Stimulated activated CD4-positive, alpha-beta T cell treated with anti-CD3 and anti-CD28 coated beads, Interleukin-1b, Interleukin-23, amount 100 ng/mL, for 1 hour (primary cell): ENCODE measurements at places on chromosomes 1 and 21.

GRCh38 chr1:236421022-236421421, 26.9 kb downstream of the EDARADD start:
- DNase-seq: no peak

GRCh38 chr1:24155011-24155782, 12.3 kb upstream of the IL22RA1 start:
- no peak for DNase-seq

GRCh38 chr1:5507340-5507739, 484.9 kb downstream of the NPHP4 start:
- DNase-seq: no peak

GRCh38 chr1:19057784-19058475, 101.5 kb upstream of the IFFO2 start:
- DNase-seq: no peak

- DNase-seq: no peak
These were observed 22.2 kb upstream of the GPR25 start for GRCh38 chr1:200850554-200850953.

DNA sequence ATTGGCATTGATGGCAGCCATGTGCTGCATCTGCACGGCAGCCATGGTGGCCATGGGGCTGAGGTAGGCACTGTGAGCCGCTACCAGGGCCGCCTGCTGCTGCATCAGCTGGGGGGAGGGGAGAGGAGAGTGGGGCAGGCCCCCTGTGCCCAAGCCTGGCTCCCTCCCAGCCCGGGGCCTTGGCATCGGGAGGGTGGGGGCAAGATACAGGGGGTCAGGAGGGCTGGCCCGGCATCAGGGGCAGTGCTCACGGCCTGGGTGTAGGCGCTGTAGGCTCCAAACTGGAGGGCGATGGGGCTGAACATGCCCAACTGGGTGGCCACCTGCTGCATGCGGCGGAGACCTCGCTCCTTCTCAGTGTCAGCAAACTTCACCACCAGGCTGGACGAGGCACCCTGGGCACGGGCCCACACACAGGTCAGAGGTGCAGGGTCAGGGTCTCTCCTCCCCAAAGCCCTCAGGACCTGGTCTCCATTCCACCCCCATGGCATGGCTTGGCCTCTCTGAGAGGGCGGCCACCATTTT, 9.0 kb downstream of the CELF3 start:
- no peak for DNase-seq

DNA sequence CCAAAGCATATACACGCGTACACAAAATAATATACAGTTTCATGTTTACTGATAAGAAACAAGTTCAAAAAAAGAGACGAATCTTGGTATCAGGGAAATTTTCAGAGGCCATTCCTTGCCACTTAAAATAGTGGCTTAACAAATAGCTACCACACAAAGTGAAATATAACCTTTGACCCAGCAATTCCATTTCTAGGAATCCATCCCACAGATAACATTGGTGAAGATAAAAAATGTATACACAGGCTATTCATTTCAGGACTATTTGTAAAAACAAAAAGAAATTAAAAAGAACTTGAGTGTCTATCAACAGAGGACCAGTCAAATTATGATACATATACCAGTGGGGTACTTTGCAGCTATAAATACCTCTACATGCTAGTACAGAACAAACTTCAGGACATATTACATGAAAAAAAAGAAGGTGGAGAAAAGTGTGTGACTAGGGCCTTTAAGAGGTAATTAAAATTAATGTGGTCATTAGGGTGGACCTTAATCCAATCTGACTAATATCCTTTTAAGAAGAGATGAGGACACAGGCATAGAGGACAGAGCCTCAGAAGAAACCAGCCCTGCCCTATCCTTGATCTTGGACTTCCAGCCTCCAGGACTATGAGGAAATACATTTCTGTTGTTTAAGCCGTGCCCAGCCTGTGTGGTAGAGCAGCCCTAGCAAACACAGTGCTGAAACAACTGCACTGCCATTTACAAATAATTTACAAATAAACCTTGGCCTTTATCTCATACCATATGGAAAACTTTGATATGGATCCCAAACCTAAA, 7.8 kb downstream of the UBE2G2 start:
- DNase-seq: no peak

DNA sequence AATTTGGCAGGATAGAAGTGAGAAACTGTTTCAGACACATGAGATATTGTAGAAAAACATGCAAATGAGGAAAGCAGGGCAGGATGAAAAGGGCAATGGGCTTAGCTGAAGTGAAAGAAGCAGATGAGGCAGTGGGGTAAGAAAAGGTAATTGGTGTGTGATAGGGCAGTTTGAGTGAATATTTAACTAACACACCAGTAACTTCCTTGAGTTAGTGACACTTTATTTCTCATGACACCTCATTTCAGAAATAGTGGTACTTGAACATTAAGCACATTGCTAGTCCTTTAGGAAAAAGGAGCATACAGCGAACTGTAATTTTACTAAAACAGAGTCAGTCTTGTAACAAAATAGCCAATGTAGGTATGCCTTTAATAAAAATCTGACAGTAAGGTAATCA, 415.0 kb downstream of the DPYD start:
- DNase-seq: no peak

- DNase-seq: no peak
These were observed 12.9 kb upstream of the FTCD start for GRCh38 chr21:46168238-46168637.

DNA sequence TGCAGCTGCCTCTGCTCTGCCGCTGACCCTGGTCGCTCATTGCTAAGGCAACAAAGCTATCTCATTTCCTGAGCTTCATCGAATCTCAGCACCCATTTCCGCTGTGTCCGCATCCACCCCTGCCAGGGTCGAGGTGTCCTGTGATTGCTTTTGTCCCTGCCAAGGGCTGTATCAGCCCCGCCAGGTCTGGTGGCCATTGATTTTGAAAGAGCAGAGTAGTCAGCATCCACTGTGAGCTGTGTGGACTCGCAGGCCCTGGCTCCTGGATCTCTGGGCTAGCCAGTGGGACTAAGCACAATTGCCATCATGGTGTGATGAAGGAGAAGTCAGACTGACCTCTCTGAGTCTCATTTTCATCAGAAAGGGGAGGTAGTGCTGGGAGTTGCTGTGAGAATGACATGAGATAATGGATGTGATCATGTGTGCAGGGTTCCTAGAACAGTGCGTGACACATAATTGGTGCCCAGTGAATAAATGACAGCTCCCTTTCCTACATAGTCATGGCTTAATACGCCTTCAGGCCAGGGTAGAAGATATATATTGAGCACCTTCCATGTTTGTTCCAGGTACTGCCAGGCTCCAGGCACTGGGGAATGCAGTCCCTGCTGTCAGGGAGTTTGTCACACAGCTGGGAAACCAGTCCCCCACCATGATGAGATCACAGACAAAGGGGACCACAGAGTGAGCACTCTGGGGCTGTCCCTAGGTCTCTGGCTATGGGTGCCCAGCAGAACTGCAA, 32.1 kb downstream of the NAV1 start:
- no peak for DNase-seq

DNA sequence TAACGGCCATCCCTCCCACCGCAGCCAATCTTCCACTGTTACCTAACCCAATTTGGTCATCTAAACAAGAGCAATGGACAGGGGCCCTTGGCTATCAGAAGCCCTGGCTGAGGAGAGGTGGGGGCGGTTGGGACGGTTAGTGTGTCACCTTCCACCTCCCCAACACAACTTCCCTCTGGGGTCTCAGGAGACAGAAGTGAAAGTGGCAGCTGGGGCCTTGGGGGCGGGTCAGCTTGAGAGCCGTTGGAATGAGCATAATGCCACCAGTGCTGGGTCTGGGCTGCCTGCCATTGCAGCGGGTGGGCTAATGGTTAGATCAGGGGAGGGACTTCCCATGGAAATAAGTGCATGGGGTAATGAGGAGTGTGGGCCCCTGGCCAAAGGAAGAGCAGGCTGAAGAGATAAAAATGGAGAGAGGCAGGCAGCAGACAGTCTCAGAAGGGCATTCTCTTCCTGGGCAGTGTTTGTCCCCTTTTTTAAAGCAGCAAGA, 7.9 kb downstream of the MEF2D start:
- DNase-seq: no peak

DNA sequence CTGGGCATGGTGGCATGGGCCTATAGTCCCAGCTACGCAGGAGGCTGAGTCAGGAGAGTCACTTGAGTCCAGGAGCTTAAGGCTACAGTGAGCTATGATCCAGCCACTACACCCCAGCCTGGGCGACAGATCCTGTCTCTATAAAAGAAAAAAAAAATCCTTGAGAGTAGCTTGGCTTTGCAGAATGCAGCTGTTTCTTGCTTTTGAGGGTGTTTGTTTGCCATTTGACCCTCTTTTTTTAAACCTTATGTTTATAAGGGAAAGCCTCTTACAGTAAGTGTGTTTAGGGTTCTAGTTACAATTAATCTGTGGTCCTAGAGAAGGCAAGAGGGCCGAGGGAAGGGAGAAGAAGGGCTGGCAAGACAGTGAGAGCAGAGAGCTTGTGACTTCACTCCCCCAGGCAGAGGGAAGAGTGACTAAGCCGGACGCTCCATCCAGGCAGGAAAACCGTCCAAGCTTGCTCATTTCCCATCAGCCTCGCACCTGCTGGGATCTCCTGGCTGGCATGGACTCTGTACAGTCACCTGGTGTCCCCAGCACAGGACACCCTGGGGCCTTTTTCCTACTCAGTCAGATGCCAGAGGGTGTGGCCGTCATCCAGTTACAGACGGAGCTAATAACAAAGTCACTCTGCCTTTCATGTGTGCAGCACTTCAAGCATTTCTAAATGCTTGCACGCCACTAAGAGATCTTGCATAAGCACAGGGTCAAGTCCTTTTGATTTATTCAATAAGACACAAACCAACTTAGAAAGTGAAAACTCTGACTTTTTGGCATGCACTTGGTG, 55.5 kb upstream of the PSEN2 start:
- no peak for DNase-seq

DNA sequence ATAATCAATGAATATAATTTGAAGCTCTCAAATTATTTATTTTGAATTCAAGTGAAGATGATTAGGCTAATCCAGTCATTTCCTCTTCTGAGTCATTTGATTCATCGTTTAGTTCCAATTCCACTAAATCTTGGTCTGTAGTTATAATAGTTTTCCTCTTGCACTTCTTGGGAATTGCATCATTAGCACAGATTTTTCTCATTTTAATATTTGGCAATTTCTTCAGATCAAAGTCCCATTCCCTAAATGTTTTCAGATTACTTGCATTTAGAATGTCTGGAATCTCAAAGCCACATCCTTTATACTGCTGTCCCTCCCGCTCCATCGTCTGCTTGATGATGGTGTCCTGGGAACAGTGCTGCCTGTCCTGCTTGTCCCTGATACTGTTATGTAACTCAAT, 43.5 kb downstream of the MAST2 start:
- no peak for DNase-seq

- DNase-seq: no peak
These were observed 6.4 kb downstream of the MAP3K6 start for GRCh38 chr1:27360159-27361043.

- no peak for DNase-seq
These were observed 25.7 kb downstream of the ERG start for GRCh38 chr21:38472412-38473108.

- peak; percentile 16 for DNase-seq
These were observed 11.8 kb upstream of the RAB3B start for GRCh38 chr1:52002038-52002917.

DNA sequence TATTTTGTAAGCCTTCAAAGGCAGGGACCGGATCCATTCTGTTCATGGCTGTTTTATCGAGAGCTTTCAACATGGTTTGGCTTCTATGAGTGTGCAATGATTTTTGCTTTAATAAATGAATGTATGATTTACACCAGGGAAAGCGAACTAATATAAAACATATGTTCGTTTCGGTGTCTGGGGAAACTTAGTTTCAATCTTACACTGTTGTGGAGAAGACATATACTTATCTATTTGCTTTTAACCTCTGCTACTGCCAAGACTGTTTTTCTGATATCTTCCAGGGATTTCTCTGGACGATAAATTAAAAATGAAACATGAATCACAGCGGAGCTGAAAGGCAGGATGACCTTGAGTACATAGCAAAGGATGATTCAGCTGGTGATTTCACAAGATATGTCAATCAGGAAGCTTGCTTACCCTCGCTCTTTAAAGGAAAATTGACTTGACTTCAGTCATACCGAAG, 14.7 kb upstream of the CYYR1 start:
- no peak for DNase-seq

GRCh38 chr1:156434989-156435544, 65.5 kb downstream of the MEF2D start:
- DNase-seq: no peak

DNA sequence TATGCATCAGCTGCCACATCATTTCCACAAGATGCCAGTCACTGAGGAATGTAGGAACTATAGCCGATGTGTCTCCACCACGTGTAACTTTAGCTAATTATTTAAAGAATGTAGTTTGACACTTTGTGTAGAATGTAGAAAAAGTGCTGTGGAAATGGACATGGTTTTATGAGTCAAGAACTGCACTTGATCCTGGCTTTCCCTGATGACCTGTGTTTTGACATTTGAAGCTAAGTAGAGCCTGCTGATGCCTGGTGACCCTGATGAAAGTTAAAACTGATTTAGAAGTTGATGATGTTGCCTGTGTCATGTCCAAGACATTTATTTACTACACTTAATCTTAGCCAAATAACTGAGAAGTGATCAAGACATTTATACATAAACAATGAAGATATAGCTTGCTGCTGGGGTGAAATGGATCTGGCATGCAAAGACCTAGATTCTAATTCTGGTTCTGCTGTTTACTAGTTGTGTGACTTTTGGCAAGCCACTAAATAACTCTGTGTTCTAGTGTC, 4.4 kb upstream of the OSBPL9 start:
- DNase-seq: no peak

- DNase-seq: no peak
These were observed 178.6 kb upstream of the NRIP1 start for GRCh38 chr21:15243406-15243805.

DNA sequence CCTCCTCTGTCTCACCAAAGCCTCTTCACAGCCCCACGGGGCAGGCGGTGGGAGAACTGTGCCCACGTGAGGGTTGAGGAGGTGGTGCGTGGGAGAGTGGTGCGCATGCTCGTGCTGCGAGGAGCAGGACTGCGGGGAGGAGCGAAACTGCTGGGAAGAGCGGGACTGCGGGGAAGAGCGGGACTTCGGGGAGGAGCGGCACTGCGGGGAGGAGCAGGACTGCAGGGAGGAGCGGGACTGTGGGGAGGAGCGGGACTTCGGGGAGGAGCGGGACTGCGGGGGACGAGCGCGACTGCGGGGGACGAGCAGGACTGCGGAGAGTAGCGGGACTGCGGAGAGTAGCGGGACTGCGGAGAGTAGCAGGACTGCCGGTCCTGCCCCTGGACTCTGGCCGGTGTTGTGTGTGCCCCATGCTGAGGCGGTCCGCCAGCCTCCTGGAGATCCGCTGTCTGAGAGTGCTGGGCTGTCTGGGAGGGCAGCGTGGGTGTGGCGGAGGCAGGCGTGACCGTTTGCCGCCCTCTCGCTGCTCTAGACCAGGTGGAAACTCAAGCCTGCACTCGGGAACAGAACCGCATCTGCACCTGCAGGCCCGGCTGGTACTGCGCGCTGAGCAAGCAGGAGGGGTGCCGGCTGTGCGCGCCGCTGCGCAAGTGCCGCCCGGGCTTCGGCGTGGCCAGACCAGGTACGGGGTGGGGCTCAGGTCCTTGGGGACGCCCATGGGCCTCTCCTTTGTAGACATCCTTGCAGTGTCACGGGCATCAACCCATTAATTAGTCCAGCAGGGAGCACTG, 24.6 kb downstream of the TNFRSF1B start:
- no peak for DNase-seq

GRCh38 chr1:69055194-69055593, 512.5 kb upstream of the LRRC7 start:
- no peak for DNase-seq
